AG08395 (cell line): ENCODE measurements at places on chromosomes 11 and 22.

DNA sequence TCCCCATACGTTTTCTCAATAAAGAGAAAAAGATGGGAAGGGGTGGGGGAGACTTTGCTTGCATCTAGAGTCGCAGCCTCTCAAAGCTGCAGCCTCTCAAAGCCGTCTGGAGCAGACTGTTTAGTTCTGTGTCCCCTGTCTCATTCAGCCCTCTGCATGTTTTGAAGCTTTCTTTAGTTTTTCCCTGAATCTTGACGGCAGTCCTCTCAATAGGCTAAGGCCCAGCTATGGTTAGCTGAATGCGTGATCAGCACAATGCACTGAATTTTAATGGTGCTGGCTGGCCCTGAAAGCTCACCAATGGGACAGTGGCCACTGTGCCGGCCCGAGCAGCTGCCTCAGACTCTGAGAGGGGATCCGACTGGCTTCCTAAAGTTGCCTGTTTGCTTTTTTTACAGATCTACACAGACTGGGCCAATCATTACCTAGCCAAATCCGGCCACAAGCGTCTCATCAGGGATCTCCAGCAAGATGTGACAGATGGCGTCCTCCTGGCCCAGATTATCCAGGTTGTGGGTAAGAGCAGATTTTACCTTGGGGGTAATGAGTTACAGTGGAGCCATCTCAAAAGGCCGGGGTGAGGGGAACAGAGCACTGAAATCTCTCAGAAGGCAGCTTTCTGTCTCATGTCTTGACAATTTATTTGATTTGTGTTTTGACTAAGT, 119.6 kb downstream of the NAV2 start:
- DNase-seq = no peak

GRCh38 chr11:8927233-8927632, 5.5 kb downstream of the C11orf16 start:
- no peak for DNase-seq

- peak; percentile 86 for DNase-seq
Measured at GRCh38 chr11:33802194-33802950, 28.1 kb upstream of the FBXO3 start.

- DNase-seq = no peak
Measured at GRCh38 chr11:130787973-130788570, 128.2 kb downstream of the SNX19 start.

DNA sequence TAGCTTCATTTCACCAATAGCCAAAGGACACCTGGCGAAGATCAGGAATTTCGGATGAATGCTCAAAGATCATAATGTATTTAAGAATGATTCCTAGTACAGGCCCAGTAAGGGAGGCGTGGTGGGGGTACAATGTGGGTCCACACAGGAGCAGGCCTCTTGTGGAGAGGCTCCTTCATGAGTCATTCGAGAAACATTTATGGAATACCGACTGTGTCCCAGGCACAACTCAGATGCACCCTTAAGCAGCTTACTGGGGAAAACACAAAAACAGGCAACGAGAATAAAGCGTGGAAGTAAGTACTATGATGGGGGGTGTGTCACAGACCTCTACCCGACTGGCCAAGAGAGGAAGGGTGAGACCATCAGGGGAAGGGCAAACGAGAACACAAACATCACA, 44.5 kb downstream of the SMCO4 start:
- no peak for DNase-seq
